ENCODE measurements at places on chromosomes 6 and 20.

- no peak for DNase-seq
Measured at GRCh38 chr6:139841794-139842215, 467.4 kb upstream of the CITED2 start.

DNA sequence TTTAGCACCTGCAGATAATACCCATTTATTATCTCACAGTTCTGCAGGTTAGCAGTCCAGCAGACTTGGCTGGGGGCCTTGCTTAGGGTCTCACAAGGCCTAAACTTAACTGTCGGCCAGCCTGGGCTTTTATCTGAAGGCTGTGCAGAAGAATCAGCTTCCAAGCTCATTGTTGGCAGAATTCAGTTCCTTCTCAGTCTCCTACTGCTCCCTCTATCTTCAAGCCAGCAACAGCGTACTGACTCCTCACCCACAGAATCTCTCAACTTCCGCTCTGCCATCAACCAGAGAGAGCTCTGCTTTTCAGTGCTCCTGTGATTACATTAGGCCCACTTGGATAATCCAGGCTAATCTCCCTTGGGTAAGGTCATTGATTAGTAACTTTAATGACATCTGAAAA lies 30.2 kb upstream of the NHSL1 start:
- DNase-seq: no peak

- no peak for DNase-seq
Measured at GRCh38 chr6:42279966-42280629, 62.4 kb upstream of the MRPS10 start.

DNA sequence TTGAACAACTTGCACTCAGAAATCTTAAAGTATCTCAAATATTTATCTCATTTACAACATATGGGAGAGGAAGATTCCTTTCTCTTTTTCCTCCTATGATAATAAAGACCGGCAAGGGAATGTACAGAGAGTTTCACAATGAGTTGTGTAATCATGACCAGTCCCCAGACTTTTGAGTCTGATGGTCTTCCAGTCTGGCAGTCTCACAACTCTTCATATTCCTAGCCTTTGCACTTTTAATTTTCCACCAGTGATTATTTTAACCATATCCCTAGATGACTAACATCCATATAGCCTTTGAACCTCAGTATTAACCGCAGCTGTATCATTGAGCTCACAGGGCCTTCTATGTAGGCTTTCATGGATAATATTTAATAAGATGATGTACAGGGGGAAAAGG lies 278.5 kb downstream of the KHDC1L start:
- DNase-seq: no peak

GRCh38 chr20:42212391-42212790 lies 594.2 kb upstream of the CHD6 start:
- no peak for DNase-seq

DNA sequence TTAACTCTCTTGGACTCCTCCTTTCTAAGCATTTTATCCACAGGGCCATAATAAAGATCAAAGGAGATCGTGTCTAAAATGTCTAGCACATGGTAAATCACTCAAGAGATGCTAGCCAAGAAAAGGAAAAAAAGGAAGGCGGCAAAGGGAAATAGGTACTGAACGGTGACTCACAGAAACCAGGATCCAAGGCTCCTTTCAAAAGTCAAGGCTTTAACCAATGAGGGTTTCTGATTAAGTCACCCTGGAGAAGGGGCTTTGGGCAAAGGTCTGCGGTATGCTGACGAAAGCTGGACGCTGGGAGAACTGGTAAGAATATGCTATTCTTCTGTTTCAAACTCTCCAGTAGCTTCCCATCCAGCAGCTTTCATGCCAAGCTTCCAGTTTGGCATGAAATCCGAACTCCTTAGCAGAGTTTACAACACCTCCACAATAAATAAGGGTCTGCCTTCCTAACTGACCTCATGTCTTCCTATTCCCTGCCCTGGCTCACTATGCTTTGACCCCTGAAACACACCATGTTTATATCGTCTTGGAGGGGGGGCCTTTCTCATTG lies 1.0 kb downstream of the TOMM34 start:
- DNase-seq: no peak

DNA sequence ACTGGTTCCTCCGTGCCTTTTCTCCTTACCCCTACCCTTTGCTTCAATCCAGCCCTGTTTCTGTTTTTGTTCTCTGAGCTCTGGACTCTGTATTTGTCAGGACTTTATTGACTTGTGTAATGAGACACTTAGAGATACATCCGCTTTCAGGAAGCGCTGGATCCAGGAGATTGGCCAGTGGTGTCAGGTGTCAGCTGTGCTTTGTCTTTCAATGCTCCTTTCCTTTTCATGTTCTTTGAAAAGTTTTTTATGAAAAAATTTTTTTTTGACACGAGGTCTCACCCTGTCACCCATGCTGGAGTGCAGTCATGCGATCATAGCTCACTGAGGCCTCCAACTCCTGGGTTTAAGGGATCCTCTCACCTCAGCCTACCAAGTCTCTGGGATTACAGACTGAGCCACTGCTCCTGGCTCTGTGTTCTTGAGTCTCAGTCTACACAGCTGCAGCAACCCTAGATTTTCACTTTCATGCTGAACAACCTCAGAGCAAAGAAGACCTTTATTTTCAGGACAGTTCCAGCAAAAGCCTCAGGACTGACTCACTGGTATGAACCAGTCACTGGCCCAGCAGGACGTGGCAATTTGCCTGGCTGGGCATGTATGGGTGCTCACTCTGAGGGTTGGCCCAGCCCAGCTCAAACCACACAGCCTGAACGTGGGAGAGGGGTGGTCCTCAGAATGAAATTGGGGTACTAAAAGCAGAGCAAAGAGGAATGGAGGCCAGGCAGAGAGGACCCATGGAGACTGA lies 108.5 kb downstream of the DHX35 start:
- DNase-seq: no peak

Measured in nucleus accumbens (tissue), 56 donors.